ENCODE measurements at places on chromosomes 16 and 17. TPM values are rescaled to one million over a fixed set of nuclear protein-coding genes. Genes with fewer than 3 reads are reported as not detected.

DNA sequence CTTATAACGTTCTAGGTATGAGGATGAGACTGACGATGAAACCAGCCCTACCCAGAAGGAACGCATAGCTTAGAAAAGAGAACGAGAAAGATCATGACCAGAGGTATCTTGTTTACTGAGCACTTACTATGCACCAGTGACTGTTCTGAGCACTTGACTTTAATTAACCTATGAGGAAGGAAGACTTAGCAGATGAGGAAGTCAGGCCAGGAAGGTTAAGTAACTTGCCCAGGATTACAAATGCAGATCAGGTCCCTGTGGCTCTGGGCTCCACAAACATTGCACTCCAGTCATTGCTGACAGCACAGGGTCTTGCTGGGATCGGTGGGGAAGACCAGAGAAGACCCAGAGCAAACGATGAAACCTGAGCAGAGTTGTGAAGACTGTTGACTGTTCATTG lies 7.1 kb downstream of the KRT13 start:
- DNase-seq: no peak

KIF18B gene
- total RNA-seq: 4.9 TPM

- peak; percentile 94 for DNase-seq
These were observed 3.9 kb downstream of the TRPV2 start for GRCh38 chr17:16419074-16419928.

DNA sequence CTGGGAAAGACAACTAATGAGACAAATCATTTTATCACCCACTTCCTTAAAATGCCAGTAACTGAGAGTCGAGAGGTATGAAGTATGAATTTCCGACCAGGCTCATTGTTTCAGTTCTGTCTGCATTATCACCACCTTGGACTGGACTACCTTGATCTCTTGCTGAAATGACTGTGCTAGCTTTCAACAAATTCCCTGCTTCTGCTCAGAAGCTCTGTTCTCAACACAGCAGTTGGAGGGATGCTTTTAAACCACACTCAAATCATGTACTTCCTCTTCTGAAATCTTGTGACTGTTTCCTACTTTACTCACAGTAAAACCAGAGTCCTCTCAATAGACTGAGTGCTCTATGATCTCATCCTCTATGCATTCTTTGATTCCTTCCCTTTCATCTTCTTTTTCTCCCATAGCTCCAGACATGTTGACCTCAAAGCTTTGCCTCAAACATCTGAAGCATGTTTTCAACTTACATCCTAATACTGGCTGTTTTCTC lies 195.8 kb downstream of the KCNJ2 start:
- peak; percentile 31 for DNase-seq

PIRT gene
- not detected for total RNA-seq

KCNJ12 gene
- 0.17 TPM for total RNA-seq

DHRS7C gene
- total RNA-seq: not detected

SDK2 gene
- 0.30 TPM for total RNA-seq

DNA sequence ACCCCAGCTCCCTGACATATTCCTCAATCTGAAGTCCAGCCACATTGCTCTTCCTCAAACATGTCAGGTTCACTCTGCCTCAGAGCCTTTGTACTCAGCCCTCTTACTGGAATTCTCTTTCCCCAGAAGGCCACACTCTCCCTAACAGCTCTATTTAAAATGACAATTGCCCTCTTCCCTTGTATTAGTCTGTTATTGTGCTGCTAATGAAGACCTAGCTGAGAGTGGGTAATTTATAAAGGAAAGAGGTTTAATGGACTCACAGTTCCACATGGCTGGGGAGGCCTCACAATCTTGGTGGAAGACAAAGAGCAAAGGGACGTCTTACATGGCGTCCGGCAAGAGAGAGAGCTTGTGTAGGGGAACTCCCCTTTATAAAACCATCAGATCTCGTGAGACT lies 46.0 kb downstream of the HS3ST2 start:
- no peak for DNase-seq

GRCh38 chr17:2067608-2068024 lies 12.7 kb downstream of the HIC1 start:
- DNase-seq: peak; percentile 91

SNAI3 gene
- not detected for total RNA-seq

DNA sequence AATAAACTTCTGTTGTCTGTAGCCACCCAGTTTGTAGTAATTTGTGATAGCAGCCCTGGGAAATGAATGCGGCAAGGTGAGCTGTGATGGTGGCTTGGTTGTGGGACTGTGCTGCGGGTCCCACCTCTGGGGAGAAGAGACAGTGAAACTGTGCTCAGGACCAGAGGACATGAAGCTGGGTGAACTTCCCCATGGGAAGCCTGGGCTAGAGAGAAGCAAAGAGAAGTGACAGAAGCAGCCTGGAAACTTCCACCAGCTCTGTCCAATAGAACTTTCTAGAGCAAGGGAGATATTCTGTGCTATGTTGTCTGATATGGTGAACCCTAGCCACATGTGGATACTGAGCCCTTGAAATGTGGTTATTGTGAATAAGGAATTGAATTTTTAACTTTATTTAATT lies 51.5 kb upstream of the EMP2 start:
- DNase-seq: no peak
